T-helper 9 cell (primary cell): ENCODE measurements at places on chromosomes 16 and 17.

DNA sequence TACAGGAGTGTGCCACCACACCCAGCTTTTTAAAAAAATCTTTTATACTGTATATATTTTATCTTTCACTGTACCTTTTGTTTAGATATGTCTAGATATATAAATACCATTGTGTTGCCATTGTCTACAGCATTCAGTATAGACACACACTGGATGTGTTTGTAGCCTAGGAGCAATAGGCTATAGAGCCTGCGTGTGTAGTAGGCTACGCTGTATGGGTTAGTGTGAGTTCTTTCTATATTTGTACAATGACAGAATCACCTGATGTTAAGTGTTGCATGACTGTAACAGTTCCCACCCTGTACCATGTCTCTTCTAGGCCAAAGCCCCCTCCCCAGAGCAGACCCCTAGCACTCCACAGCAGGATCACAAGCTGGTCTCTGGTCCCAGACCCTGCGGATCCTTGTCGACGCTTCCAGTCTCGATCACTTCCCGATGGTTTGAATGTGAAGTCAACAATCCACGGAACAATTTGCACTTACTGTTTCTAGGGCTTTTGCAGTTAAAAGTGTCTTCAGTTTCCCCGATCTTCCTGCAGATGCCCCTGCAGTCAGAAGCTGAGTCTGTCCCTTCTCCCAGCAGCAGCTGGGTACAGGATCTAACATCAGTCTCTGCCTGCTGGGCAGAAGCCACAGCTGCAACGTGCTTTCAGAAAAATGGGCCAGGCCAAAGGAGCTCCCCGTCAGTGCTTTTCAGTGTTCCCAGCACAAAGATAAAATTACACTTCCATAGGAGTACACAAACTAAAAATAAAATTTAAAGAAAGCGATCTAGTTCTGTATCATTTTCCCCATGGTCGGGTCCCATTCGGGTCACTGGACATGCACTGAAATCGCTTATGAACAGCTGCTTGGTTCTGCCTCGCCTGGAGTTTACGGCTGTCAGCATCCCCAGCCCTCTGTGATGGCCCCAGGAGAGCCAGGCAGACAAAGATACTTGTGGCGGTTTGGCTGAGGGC is 35.4 kb downstream of the ADAM11 start:
- DNase-seq = no peak

GRCh38 chr16:30382111-30382881 is at the start of gene SEPTIN1:
TSS of gene SEPTIN1 (minus strand) at chr16:30382561. CDS start at chr16:30382542, 19 bp downstream.
- DNase-seq = peak; percentile 64

DNA sequence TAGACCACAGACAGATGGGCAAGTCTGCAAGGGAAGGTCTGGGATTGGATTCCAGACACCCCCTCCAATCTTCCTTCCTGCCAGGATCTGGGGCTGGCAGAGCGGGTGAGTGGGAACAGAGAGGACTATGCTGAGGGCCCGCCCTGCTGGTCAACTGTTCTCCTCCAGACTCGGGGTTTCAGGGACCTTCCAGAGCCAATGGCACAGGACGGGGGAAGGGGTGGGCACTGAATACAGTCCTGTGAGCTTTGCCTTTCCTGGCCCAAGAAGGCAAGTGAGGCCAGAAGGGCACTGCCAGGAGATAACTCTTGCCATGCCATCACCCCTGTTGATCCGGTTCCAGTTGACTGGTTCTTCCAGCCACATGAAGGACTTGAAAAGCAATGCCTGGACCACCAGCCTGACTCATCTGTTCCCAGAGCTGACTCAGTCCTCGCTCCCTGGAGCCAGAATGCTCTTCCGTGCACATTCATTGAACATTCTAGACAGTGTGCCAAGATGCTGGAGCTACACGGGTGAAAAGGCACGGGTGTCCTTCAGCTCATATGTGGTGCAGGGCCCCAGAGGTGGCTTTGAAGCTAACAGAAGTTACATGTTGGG is 533 bp upstream of the MEFV start:
- DNase-seq = no peak

DNA sequence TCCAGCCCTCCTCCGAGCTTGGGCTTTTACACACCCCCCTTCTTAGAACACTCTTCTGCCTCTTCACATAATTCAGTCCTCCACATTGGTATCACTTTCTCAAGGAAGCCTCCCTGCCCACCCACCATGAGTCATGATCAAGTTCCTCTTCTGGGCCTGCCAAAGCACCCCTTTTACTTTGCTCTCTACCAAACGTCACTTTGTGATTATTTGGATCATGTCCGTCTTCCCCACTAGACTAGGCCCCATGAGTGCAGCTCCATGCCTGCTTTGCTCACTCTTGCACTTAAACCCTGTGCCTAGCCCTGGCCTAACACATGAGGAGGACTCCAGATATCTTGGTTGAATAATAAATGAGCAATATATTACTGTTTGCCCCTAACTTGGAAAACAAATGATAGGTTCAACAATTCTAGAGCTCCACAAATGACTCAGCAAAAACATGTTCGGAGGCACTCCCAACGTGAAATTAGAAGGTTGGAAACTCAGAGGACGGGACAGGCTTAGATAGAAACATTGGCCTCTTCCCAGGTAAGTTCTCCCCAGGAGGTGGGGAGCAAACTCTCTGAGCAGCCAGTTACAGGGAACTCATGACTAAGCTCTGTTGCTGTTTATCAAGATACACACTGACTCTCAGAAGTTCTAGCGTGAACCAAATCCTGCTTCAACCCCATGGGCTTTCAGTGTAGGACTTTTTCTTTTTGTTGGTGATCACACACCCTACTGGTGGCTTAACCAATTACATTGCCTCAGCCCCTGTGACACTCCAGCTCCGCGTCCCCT is 28.3 kb downstream of the G6PC1 start:
- DNase-seq = no peak

- peak; percentile 48 for DNase-seq
Measured at GRCh38 chr16:85659805-85660511, 28.8 kb downstream of the GINS2 start.
